ENCODE measurements at places on chromosomes 6 and 20. TPM values are rescaled to one million over a fixed set of nuclear protein-coding genes. Genes with fewer than 3 reads are reported as not detected.

DNA sequence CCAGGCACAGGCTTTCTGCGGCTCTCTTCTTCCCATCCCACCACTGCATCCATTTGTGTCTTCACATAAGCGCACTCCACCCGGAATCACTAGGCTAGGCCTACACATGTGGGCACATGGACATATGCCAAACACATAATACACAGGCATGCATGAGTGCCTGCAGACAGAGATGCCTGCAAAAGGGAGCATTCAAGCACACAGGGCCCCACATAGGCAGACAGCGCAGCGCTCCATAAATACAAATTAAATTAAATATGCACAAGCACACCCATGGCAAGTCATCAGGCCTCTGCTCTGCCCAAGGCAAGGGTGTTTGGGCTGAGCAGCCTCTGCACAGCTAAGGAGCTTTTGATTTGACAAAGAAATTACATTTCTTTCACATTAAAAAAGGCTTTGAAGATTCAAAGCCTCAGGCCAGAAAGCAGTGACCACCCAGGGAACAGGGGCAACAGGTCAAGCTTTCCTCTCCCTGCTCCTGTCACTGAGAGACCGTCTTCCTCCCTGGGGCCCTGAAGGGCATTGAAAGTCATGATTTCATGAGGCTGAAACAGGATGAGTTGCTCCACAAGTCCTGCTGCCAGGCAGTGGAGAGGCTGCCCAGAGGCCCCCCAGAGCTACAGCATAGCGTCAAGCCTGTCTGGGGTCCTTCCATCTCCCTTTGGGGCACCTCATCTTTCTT is 134.2 kb upstream of the LRFN2 start:
- DNase-seq, result no peak

GRCh38 chr6:11632231-11632630 is 94.7 kb downstream of the TMEM170B start:
- DNase-seq, result peak; percentile 74

GRCh38 chr6:87514831-87515230 is 42.1 kb downstream of the SLC35A1 start:
- DNase-seq, result no peak

DNA sequence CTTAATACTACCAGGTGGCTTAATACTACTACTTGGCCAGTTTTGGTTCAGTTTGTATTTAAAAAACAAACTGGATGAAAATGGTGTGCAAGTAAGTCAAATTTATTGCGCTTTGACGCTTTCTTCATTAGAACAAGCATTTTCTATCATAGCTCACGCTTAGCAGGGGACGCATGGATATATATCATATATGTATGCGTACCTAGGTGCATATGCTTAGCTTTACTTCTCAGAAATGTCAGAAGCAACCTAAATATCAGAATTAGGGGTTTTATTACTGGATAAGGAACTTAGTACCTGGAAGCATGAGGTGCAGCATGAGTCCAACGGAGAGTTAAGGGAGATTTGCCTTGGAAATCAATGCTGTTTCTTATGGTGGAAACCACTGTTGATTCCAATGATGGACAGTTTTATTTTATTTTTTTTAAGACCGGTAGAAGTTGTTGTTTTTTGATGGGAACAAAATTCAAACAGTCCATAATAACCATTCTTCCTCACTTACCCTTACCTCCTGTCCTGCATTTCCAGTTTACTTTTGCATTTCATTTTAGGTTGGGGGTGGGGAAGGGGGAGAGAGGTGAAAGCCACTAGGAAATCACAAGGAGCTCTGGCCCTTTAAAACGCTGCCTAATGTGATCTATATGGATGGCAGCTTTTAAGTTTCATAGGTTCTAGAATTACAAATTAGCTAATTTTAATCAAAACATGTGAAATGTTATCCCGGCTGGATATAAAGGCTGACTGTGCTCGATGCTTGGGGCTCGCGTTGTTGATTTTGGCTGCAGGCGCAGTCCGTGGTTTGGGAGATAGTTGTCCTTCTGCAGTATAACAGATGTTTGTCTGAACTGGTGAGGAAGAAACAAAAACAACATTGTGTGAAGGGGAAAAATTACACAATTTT is 2.1 kb downstream of the SOBP start:
- no peak for DNase-seq

DNA sequence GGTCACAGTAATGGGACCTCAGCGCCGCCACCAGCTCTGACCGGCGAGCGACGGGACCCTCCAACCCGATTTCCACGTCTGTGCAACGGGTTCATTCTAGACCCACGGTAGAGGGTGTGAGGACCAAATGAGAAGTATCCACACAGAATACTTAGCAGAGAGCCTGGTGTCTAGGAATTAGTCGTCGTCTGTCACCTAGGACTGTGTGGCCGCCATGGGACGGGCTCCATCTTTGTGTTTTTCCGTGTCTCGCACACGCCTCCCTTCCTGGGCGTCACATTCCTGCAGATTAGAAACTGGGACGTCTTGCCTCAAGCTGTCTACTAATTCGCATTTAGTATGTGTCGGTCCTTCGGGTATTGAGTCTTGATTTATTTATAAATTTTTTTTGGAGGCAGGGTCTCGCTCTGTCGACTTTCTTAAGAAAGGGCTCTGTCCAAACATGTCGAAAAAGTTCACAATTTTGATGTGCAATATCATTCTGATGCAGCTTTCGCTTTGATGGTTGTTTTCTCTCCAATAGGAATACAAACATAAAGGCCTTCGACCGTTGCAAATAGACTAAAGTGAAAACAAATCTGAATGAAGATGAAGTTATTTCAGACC is 563 bp downstream of the MGME1 start:
- no peak for DNase-seq

GRCh38 chr6:142860498-142860897 is 84.5 kb downstream of the HIVEP2 start:
- DNase-seq, result no peak

DNA sequence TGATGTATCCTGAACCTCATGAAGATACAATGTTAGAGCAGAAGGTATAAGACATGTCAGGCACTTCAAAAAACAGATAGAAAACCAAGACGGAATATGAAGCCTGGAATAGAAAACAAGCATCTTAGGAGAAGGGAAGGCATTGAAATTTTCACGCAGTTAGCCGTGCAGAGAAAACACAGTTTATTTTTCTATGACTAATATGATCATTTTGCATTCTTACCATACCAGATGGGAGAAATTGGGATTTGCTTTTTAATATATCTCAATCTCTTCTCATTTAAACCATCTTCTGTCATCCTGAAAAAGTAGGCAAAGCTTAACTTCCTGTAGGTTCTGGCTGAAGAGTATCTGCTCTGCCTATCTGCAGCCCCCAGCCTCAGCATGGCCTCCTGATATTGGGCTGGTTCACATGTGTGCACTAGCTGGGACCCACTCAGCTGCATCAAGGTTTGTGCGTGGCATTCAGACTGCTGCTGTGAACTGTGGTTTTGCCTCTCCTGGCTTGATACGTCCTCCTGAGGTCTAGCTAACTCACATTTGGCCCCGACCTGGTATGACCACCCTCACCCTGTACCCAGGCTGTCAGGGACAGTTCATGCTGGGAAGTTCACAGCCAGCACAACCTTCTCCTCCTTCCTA is 392.5 kb upstream of the SASH1 start:
- no peak for DNase-seq

GRCh38 chr6:157896932-157897331 is 73.9 kb downstream of the SNX9 start:
- DNase-seq, result no peak

- no peak for DNase-seq
Observed at GRCh38 chr6:148855744-148856143, 108.9 kb downstream of the UST start.

DNA sequence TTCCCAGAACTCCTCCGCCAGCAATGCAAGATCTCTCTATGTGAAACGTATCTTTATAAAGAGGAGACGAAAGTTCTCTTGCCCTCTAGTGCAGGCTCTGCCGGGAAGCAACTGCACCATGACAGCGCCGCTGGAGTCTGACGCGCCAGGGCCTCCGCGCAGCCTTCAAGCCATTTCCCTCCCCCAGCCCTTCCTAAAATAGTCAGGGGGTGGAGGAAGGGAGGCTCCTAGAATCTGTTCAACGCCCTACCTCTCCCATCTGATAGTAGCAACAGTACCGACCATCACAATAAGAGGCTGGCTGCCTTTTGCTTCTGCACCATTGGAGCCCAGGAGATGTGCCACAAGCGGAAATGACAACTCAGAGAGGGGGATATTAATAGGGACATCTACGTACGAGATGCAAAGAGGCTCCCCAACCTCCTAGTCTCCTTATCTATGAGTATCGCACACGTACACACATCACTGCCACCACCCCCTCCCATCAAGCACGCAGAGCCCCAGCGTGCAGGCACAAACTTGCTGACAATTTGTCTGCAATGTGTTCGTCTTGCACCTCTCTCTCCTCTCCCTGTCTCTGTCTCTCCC is 1.0 kb downstream of the SYNE1 start:
- DNase-seq, result no peak

DNA sequence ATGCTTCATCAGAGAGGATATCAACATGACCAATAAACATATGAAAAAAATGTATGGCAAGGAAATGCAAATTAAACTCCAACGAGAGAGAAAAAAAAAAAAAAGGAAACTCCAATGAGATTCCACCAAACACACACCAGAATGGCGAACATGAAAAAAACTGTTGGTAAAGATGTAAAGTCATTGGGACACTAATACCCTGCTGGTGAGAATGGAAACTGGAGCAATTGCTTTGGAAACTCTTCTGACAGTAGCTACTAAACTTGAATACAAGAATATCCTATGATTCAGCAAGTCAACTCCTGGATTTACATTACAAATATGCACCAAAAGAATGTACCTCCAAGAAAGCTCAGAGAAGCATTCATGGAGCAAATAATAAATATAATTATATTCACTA is 260.7 kb upstream of the ECI2 start:
- DNase-seq, result no peak

GRCh38 chr6:41367700-41368099 is 32.3 kb downstream of the NCR2 start:
- DNase-seq, result peak; percentile 83

GRCh38 chr20:15654208-15654649 is 919.0 kb downstream of the KIF16B start:
- DNase-seq, result peak; percentile 13

GRCh38 chr6:118548136-118548535 is at the start of gene PLN:
PLN (plus strand) TSS chr6:118548296; CDS start chr6:118558922, 10,626 bp downstream.
- DNase-seq, result no peak

DNA sequence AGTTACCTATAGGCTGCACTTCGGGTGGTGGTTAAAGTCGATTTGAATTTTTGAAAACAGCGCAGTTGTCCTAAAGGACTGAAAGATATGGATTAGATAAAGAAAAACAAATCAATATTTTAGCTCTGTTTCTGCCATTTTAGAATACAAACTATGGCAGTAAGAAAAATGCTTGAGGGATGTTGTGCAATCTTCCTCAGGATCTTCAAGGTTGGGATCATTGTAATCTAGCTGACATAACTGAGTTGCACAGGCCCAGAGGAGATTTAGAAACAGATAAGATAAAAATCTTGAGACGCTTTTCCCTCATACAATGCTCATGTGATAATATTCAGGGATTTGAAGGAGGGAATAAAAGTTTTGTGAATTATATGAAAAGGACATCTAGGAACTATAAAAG is 926 bp downstream of the PEX3 start:
- no peak for DNase-seq

- no peak for DNase-seq
Observed at GRCh38 chr6:105178110-105178509, 1.7 kb downstream of the POPDC3 start.

DNA sequence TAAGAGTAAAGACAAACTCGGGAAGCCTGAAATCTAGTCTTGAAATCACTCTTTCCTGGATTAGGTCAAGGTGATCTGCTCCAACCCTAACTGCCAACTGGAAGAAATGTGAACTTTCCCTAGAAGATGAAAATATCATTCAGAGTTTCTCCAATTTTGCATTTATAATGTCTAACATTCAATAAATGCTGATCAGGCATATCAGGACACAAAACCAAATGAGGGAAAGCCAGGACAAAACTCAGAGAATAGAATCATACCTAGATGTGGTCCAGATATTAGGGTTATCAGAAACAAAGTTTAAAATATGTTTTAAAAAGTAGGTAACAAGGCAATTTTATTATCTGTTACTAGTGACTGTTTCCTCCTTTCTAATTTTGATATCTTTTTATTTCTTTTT is 335.5 kb upstream of the MAP3K7 start:
- no peak for DNase-seq

The KCNK15 gene
- 4.8 TPM for total RNA-seq

Measured in Calu3 (cell line).